ENCODE measurements at places on chromosomes 1 and 21.

- no peak for DNase-seq
Measured at GRCh38 chr1:202264726-202265125, 71.1 kb downstream of the LGR6 start.

DNA sequence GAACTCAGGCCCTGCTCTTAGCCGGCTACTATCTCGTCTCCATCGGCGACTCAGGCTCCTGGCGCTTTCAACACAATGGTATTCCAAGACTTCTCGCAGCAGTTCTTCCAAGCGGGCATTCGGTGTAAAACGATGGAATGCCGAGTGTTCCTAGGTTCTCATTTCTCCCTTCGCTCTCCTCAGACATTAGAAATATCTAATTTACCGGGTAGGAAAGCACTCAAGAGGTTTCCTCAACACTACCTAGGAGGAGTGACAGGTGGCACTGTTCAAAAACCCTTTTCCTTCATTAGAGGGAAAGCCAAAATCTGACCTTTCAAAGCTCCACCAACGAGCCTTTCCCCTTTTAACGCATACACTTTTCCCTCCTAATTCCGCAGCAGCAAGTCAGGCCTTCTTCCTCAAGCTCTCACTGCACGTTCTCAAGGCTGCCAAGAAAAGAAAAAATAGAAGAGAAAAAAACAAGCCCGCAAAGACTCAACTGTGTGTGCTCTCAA, 601 bp downstream of the UBE2G2 start:
- peak; percentile 19 for DNase-seq

DNA sequence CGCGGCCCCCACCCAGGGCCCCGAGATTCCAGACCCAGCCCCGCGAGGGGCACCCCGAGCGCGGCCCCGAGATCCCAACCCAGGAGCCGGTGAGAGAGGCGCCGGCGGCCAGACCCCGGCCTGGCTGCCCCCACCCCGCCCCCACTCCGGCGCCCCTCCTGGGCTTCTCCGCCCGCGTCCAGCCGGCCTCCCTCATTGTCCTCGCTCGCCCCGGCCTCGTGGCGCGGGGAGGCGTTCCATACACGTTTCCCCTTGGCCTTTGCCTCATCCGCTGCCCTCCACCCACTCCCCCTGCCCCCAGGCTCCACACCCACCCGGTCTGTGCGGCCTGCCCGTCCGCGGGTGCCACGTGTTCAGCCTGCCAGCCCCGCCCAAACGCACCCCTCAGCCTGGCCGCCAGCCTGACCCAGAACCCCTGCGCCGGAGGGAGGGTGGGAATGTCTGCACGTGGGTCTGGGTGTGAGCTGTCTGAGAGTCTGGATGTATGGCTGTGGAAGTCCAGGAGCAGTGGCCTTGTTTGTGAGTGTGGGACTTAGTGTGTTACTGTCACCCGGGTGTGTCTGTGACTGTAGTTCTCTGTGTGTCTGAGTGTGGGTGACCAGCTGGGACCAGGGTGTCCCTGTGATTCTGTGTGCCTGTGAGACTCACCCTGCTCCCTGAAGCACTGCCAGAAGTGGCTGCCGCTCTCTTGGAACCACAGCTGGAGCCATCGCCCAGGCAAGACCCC, 681 bp downstream of the B4GALT2 start:
- DNase-seq = peak; percentile 23

GRCh38 chr1:233022246-233022645, 71.8 kb downstream of the NTPCR start:
- no peak for DNase-seq

DNA sequence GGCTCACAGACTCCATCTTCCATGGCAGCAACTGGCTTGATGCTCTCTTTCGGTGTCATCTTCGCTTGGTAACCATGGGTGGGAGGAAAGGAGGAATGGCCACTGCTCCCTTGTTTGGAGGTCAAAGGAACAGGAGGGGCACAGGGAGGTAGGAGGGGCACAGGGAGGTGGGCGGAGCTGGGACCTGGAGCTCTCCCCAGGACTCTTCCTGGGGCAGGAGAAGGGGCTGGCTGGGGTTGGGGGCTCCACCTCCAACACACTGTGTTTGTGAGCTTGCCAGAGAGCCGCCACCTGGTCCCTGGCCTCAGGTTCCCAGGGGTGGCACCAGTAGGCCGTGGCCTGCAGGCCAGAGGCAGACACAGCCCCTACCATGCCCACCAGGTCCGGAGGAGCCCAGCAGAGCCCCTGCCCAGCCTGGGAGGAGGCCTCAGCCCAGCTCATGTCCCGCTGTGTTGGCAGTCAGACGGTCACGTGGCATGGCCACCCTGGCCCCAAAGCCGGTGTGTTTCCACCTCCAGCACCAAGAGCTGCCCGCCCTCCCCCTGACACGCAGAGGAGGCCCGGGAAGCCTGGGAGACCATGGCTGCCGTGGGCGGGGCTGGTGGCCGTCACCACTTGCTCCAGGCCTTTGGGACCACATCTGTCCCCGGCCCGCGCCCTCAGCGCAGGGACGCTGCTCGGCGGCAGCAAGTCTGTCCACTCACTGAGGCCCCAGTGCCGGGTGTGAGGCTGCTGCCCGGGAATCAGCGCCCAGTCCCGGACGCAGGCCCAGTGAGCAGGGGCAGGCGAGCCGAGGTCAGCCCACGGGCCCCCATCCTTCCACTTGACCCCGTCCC, 73.9 kb downstream of the MORN1 start:
- no peak for DNase-seq

DNA sequence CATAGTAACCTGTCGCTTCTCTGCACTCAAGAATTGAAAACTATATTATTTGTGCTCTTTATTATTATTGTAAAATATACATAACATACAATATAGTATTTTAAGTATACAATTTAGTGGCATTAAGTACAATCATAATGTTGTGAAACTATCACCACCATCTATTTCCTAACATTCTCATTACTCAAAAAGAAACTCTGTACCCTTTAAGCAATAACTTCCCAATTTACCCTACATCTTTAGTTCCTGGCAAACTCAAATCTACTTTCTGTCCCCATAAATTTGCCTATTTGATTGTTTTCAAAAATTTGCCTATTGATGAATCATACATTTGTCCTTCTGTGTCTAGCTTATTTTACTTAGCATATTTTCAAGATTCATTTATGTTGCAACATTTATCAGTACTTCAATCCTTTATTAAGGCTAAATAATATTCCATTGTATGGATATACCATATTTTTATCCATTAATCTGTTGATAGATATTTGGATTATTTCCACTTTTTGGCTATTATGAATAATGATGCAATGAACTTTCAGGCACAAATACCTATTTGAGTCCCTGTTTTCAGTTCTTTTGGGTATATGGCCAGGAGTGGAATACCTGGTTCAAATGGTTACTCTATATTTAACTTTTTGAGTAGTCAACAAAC, 99.6 kb upstream of the DMRTA2 start:
- peak; percentile 60 for DNase-seq

GRCh38 chr1:10626131-10626731, 151.5 kb downstream of the PEX14 start:
- no peak for DNase-seq

- DNase-seq = no peak
Measured at GRCh38 chr1:228108742-228109072, 392 bp downstream of the MRPL55 start.

- no peak for DNase-seq
Measured at GRCh38 chr1:43769350-43769908, 62.1 kb downstream of the ST3GAL3 start.

- no peak for DNase-seq
Measured at GRCh38 chr21:41727784-41728763, 38.8 kb downstream of the RIPK4 start.

- peak; percentile 30 for DNase-seq
Measured at GRCh38 chr1:167043752-167044488, 46.3 kb downstream of the GPA33 start.

GRCh38 chr1:2093055-2093454, 42.8 kb downstream of the PRKCZ start:
- DNase-seq = no peak

- no peak for DNase-seq
Measured at GRCh38 chr1:236765831-236766230, 29.3 kb upstream of the MTR start.

DNA sequence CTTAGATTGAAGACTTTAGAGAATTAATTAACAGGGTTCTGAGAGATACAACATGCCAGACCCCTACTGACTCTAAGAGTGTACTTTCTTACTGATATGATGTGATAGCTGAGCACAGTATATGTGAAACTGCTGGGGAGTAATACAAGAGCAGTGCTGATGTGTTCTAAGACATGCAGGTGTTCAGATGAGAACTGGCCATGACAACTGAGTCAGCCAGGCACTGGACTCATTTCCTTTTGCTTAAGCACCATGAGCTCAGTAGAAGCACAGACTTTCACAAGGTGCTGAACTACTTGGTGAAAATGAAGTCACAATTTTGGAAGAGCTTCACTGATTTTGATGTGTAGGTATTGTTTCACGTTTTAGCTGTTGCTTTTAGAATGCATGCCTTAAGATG, 15.9 kb upstream of the POGZ start:
- DNase-seq = no peak

GRCh38 chr1:3598051-3598491, 13.2 kb downstream of the MEGF6 start:
- no peak for DNase-seq

GRCh38 chr1:32221581-32221979, 573 bp downstream of the TMEM234 start:
- no peak for DNase-seq

DNA sequence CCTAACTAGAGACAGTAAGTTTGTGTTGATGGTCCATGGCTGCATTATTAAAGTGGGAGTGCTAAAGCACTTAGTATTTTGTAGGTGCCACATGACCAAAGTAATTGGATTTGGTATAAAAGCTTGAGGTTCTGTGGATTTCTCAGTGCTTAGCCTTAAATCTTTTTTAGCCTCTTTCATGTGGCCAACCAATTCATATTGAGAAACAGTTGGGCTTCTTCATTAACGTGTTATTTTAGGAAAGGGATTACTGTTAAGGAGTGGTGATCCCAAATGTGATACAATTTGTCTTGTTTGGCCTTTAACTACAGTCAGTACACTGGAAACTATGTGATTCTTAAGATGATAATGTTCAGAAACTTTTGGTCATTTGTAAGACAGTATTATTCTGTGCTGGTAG, 25.5 kb downstream of the MAN1A2 start:
- DNase-seq = no peak

DNA sequence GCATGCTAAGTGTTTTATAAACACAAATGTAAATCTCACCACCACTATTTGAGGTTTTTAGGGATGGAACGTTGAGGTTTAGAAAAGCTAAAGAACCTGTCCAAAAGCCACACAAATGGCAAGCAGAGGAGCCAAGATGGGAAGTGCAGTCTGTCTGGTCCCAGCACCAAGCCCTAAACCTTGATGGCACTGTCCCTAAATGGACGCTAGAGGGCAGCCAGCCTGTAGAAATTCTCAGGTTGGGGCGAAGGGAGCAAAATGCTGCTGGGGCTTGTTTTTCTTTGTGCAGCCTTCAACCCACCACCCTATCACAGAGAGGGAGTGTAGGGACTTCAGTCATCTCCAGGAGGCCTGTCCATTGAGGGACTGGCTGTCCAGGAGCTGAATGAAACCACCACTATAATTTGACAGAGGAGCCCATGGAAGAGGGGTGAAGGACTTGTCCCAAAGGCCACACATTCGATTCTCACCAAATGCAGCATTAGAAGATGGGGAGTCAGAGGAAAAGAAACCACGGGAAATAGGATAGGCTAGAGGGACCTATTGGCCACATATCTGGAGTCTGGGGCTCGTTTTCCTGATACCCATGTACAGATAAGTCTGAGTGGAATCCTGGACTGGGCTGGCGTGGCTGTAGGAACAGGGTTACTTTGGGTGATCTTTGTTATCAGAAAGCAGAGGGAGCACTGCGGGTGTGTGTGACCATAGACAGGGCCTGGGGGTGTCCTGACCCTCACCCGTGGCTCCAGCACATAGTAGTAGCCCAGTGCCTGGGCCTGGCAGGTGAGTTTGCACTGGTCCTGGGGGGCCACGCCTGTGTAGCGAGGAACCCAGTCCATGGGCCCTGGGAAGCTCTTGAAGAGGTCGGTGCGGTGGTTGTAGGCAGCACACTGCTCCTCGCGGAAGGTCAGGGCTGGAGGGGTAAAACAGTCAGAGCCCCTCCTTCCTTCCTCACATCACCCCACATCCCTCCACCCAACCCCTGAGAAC, 6.1 kb downstream of the ADAMTS4 start:
- peak; percentile 86 for DNase-seq

GRCh38 chr1:20151906-20152598, 12.9 kb downstream of the PLA2G2F start:
- DNase-seq = peak; percentile 37

DNA sequence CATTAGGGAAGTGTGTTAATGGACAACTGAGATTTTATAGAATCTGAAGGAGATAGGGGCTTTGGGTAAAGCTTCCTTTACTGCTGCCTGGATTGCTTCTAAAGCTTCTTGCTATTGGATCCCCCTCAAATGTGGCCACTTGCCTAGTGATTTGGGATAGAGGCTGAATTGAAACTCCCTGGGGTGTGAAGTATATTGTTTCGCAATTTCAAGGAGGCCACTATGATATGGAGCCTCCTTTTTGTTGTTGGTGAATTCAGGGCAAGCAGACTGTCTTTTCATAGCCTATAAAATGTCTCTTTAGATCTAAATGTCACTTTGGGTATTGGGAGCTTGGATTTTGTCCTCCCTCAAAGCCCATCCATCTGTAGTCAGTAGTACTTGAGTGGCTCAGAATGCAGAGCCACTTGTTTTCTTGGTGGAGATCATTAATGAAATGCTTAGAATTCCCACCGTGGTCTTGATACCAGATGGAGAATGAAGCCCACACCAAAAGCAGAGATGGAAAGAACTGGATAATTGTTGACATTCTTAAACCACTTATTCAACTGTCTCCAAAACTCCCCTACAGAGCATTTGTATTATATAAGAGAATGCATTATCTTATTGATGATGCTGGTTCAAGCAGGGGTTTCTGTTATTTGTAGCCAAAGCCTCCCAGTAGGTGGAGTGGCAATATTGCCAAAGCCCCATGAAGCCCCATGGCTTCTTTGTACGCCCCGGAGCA, 144.3 kb upstream of the KCNE2 start:
- no peak for DNase-seq

GRCh38 chr1:16927711-16928485, 6.2 kb downstream of the CROCC start:
- no peak for DNase-seq

- peak; percentile 24 for DNase-seq
Measured at GRCh38 chr1:22524481-22524880, 38.8 kb upstream of the EPHA8 start.

GRCh38 chr1:1778663-1779319, 521 bp upstream of the NADK start:
- DNase-seq = peak; percentile 92

- DNase-seq = peak; percentile 65
Measured at GRCh38 chr1:109111386-109112055, 2.4 kb upstream of the ELAPOR1 start.

Data from inflammatory macrophage treated with lipopolysaccharide for 1 hour (primary cell).